ENCODE measurements at places on chromosomes 2 and 18.

DNA sequence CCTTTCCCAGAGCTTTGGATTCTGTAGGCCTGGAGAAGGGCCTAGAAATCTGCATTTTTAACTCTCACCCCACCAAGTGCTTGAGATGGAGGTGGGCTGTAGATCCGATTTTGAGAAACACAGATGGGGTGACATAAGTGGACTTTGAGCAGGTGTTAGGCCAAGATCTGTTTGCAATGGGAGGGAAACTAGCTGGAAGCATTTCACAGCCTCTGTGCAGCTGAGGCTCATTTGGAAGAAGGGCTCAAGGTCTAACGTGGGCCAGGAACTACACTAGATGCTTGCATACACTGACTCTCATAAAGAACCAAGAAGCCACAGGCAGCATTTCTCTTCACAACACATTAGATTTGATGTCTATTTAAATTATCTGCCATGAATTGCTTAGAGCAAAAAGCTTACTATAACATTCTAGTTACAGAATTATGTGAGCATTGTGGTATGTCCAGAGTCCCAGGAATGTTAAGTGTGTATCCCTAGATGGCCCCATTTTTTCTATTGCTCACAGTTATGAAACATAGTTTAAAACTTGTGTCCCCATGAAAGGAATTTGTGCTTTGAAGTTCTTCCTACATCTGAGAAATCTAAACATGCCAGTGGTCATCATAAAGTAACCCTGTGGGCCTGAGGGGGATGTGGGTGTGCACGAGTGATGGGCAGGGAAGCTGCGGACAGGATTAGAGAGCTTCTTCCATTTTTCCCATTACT lies 77.2 kb downstream of the CD28 start:
- peak overlapping the region; percentile 78 for H3K27ac ChIP-seq
- H3K4me1 ChIP-seq: peaks cover 59% of the 10 kb centered on the region
- no peaks in the 10 kb centered on the region for H3K36me3 ChIP-seq
- H3K27me3 ChIP-seq: no peaks in the 10 kb centered on the region
- H3K4me3 ChIP-seq: no peak overlapping the region
- DNase-seq: no peak

- no peaks in the 10 kb centered on the region for H3K4me1 ChIP-seq
- no peaks in the 10 kb centered on the region for H3K27me3 ChIP-seq
- H3K36me3 ChIP-seq: no peaks in the 10 kb centered on the region
- no peak overlapping the region for H3K27ac ChIP-seq
- H3K4me3 ChIP-seq: no peak overlapping the region
Observed at GRCh38 chr2:57100436-57100835, 916.6 kb downstream of the CCDC85A start.

GRCh38 chr2:174482854-174483253 lies 4.0 kb downstream of the GPR155 start:
- no peak for DNase-seq
- no peaks in the 10 kb centered on the region for H3K36me3 ChIP-seq
- H3K27me3 ChIP-seq: no peaks in the 10 kb centered on the region
- peaks cover 40% of the 10 kb centered on the region for H3K4me1 ChIP-seq

- H3K4me1 ChIP-seq: peaks cover 29% of the 10 kb centered on the region
- no peak overlapping the region for H3K27ac ChIP-seq
- no peaks in the 10 kb centered on the region for H3K27me3 ChIP-seq
- no peak for DNase-seq
- H3K36me3 ChIP-seq: no peaks in the 10 kb centered on the region
- no peak overlapping the region for H3K4me3 ChIP-seq
Observed at GRCh38 chr18:13446610-13447461, 228.3 kb downstream of the LDLRAD4 start.

GRCh38 chr2:181466661-181467576 lies 9.7 kb downstream of the ITGA4 start:
- H3K4me3 ChIP-seq: peak overlapping the region; percentile 68
- no peaks in the 10 kb centered on the region for H3K27me3 ChIP-seq
- H3K4me1 ChIP-seq: peaks cover 82% of the 10 kb centered on the region
- peaks cover 8% of the 10 kb centered on the region for H3K36me3 ChIP-seq

- H3K27me3 ChIP-seq: peaks cover 6% of the 10 kb centered on the region
- DNase-seq: no peak
- peak overlapping the region; percentile 7 for H3K27ac ChIP-seq
- H3K4me1 ChIP-seq: peaks cover 2% of the 10 kb centered on the region
Observed at GRCh38 chr2:105403241-105403782, 4.5 kb upstream of the FHL2 start.

DNA sequence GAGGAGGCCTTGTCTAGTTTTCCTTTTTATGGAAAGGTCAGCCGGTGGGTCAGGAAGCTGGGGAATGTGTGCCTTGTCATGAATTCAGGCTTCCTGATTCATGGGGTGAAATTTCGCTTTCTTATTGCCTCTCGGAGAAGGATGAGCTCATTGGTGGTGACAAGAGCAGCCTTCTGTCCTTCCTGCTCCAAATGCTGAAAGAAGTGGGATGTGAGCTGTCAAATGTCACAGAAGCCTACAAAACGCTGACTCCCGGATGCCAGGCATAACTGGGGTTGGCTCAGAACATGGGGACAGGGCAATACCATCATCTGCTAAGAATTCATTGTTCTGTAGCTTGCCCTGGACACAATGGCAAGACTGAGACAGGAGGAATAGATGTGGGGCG lies 55.8 kb upstream of the FAM136A start:
- H3K4me1 ChIP-seq: peaks cover 2% of the 10 kb centered on the region
- no peaks in the 10 kb centered on the region for H3K36me3 ChIP-seq
- peaks cover 4% of the 10 kb centered on the region for H3K27me3 ChIP-seq
- H3K27ac ChIP-seq: no peak overlapping the region
- DNase-seq: no peak

DNA sequence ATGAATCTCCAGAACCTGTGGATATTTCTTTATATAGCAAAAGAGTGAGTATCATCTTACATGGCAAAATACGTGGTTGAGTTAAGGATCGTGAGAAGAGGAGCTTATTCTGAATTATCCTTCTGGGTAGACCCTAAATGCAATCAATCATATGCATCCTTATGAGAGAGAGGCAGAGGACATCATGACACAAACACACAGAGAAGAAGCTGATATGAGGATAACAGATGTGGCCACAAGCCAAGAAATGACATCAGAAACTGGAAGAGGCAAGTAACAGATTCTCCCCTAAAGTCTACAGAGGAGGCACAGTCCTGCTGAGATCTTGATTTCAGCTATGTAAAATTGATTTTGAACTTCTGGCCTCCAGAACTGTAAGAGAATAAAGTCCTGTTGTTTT lies 730.2 kb upstream of the ZNF804A start:
- no peak overlapping the region for H3K4me3 ChIP-seq
- no peaks in the 10 kb centered on the region for H3K27me3 ChIP-seq
- no peak for DNase-seq
- H3K36me3 ChIP-seq: no peaks in the 10 kb centered on the region

- peaks cover 10% of the 10 kb centered on the region for H3K27me3 ChIP-seq
Observed at GRCh38 chr18:37619964-37620363, 54.4 kb upstream of the CELF4 start.

GRCh38 chr2:160358046-160358445 lies 135.6 kb downstream of the RBMS1 start:
- H3K36me3 ChIP-seq: peaks cover 12% of the 10 kb centered on the region
- H3K4me1 ChIP-seq: peaks cover 59% of the 10 kb centered on the region
- no peak for DNase-seq

- H3K27me3 ChIP-seq: peaks cover 18% of the 10 kb centered on the region
- H3K27ac ChIP-seq: no peak overlapping the region
- H3K4me3 ChIP-seq: no peak overlapping the region
Observed at GRCh38 chr2:126843081-126843480, 55.6 kb upstream of the TEX51 start.

- peaks cover 6% of the 10 kb centered on the region for H3K27me3 ChIP-seq
- no peak for DNase-seq
- H3K4me3 ChIP-seq: no peak overlapping the region
- H3K27ac ChIP-seq: no peak overlapping the region
Observed at GRCh38 chr2:133475610-133476009, 92.7 kb downstream of the NCKAP5 start.

GRCh38 chr2:144165599-144166250 lies 354.2 kb downstream of the ZEB2 start:
- H3K27ac ChIP-seq: no peak overlapping the region
- no peaks in the 10 kb centered on the region for H3K27me3 ChIP-seq
- no peaks in the 10 kb centered on the region for H3K36me3 ChIP-seq

- DNase-seq: no peak
- H3K27ac ChIP-seq: no peak overlapping the region
- no peaks in the 10 kb centered on the region for H3K4me1 ChIP-seq
- H3K27me3 ChIP-seq: peaks cover 10% of the 10 kb centered on the region
Observed at GRCh38 chr18:77557046-77557587, 307.5 kb downstream of the GALR1 start.

DNA sequence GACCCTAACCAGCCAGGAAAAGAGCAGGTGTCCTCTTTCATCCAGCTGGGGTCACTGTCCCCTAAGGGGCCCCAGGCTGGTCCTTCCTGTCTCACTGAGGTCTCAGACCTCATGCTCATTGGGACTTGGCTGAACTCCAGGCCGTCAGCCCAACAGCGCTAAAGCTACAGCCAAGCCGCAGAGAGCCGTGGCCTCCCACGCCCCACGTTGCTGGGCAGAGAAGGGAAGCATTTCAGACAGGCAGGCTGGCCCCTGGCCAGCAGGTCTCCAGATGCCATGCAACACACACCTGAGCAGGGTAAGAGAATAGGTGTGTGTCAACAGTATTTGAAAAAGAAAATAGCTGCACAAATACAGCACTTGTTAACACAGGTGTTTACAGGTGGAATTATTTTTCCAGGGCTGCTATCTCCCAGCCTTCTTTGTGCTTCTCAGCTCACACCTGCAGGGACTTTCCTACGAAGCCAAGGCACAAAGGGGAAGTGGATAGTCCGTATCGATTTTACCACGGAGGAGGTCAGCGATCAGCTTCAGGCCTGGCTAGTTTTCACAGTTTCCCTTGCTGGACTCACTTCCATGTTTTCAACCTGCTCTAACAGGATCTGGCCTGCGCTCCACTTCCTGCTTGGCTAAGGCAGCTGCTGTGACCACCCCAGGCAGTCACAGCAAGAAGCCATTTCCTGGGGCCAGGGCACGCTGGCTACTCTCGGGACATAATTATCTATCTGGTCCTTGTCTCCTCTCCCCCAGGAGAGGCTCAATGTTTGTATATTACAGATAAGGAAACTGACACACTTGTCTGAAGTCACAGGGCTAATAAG lies 156.1 kb upstream of the ID2 start:
- no peaks in the 10 kb centered on the region for H3K36me3 ChIP-seq
- DNase-seq: no peak
- H3K27ac ChIP-seq: no peak overlapping the region
- no peaks in the 10 kb centered on the region for H3K27me3 ChIP-seq
- H3K4me3 ChIP-seq: no peak overlapping the region
- H3K4me1 ChIP-seq: peaks cover 18% of the 10 kb centered on the region

DNA sequence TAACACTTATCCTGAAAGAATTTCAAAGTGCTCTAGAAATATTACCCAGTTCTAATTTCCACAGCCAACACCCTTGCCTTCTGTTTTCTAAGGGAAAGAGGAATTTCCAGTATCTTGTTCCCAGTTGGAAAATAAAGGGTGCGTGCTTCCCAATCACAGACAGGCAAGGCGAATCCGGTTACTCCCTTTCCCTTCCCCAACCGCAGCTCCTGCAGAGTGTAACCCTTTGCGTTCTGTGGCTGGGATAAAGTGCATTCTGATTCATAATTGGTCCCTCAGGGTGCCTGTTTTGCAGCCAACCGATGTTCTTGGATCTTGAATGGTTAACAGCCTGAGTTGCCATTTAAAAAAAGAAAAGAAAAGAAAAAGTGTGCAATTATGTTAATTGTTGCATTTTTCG lies 40.6 kb upstream of the PGAP1 start:
- H3K36me3 ChIP-seq: peaks cover 14% of the 10 kb centered on the region
- H3K4me1 ChIP-seq: no peaks in the 10 kb centered on the region
- no peaks in the 10 kb centered on the region for H3K27me3 ChIP-seq
- DNase-seq: no peak
- H3K27ac ChIP-seq: no peak overlapping the region

DNA sequence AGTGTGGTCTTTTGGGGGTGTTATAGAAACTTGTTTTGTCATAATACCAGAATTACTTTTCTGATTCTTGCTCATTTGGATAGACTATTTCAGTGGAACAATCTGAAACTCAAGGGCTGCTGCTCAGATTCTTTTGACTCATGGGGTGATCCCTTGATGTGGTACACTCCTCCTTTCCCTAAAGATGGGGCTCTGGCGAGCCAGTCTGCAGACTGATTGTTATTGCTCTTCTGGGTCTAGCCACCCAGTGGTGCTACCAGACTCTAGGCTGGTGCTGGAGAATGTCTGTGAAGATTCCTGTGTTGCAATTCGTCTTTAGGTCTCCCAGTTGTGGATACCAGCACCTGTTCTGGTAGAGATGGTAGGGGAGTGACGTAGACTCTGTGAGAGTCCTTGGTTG lies 4.2 kb upstream of the MARS2 start:
- H3K4me3 ChIP-seq: no peak overlapping the region
- DNase-seq: no peak
- H3K27ac ChIP-seq: no peak overlapping the region
- H3K4me1 ChIP-seq: peaks cover 13% of the 10 kb centered on the region
- peaks cover 2% of the 10 kb centered on the region for H3K27me3 ChIP-seq
- H3K36me3 ChIP-seq: no peaks in the 10 kb centered on the region

- H3K27me3 ChIP-seq: no peaks in the 10 kb centered on the region
- no peak overlapping the region for H3K4me3 ChIP-seq
- no peak for DNase-seq
- no peaks in the 10 kb centered on the region for H3K36me3 ChIP-seq
Observed at GRCh38 chr18:73756256-73757091, 391.2 kb downstream of the FBXO15 start.

DNA sequence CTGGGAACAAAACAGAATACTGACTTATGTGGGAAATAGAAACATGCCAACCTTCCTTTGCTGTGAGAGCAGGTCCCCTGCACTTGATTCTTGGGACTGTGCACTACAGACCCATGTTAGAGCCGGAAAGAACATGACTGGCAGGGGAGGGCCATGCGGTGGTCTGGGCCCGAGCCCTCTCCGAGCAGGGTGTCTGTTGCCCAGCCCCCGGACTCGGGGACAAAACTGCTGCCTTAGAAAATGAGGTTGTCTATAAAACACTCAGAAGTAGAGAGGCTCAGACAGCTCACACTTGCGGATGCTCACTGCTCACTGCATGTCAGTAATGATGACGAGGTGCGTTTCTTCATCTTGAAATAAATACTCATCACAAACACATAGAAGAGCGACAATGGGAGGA lies 270.7 kb upstream of the HDAC4 start:
- no peak overlapping the region for H3K4me3 ChIP-seq
- no peaks in the 10 kb centered on the region for H3K36me3 ChIP-seq
- DNase-seq: no peak
- no peaks in the 10 kb centered on the region for H3K27me3 ChIP-seq
- H3K4me1 ChIP-seq: no peaks in the 10 kb centered on the region
- no peak overlapping the region for H3K27ac ChIP-seq
